ENCODE measurements at places on chromosomes 16 and 17. TPM values are rescaled to one million over a fixed set of nuclear protein-coding genes. Genes with fewer than 3 reads are reported as not detected.
A peak's percentile ranks its signal among the peaks of the same experiment; 100 is the strongest.

CCL7 gene
- 0.33 TPM for total RNA-seq

MYH1 gene
- not detected for total RNA-seq

OR1F1 gene
- total RNA-seq, result not detected

VASN gene
- 57.0 TPM for total RNA-seq

SLC16A6 gene
- 1.5 TPM for total RNA-seq

TBX2 gene
- total RNA-seq, result 98.1 TPM

GRCh38 chr16:17784073-17784472 lies 313.3 kb upstream of the XYLT1 start:
- no peaks in the 10 kb centered on the region for H3K27me3 ChIP-seq
- H3K27ac ChIP-seq, result no peak overlapping the region
- no peaks in the 10 kb centered on the region for H3K36me3 ChIP-seq
- H3K4me3 ChIP-seq, result no peak overlapping the region

DNA sequence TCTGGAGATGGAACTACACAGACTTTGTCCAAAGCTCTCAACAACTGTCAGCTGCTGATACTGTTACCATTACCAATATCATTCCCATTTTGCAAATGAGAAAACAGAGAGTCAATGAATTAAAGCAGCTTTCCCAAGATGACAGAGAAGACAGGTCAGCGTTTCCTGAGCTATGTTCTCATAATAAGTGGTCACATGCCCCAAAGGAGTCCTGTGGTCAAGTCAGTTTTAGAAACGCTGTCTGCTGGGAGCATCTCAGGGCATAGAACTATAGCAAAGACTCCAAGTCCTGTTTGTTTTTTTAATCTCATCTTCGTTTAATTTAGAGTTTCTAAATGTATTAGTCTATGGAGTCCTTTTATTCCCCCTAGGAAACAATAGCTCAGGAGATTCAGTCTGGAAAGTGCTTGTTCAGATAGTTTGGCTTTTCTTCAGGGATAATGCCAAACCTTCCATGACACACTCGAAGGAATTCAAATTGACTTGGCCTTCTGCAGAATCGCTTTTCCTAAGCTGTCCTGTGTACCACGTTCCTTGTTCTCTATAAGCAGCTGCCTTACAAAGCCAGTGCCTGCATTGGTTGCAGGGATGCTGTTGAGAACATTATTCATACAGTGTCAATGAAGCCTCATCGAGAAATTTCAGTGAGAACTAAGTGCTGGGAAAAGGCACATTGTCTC lies 12.1 kb downstream of the CCDC42 start:
- no peak for DNase-seq
- H3K36me3 ChIP-seq, result no peaks in the 10 kb centered on the region
- H3K4me1 ChIP-seq, result no peaks in the 10 kb centered on the region
- H3K27ac ChIP-seq, result no peak overlapping the region
- H3K4me3 ChIP-seq, result no peak overlapping the region

DNA sequence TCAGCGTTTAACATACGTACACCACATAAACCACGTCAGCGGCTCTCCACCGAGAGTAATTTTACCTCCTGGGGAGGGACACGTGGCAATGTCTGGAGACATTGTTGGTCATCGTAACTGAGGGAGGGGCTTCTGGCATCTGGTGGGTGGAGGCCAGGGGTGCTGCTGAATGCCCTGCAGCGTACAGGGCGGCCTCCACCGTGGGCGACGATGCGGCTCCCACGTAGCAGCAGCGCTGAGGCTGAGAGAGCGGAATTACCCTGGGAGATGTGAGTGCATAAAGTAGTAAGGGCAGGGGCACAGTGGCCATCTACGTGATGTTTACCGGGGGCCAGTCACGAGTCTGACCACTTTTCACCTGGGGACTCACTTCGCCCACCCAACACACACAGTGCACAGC lies 212.4 kb downstream of the RBFOX3 start:
- H3K36me3 ChIP-seq, result no peaks in the 10 kb centered on the region
- no peaks in the 10 kb centered on the region for H3K4me1 ChIP-seq
- peaks cover 10% of the 10 kb centered on the region for H3K27me3 ChIP-seq

DNA sequence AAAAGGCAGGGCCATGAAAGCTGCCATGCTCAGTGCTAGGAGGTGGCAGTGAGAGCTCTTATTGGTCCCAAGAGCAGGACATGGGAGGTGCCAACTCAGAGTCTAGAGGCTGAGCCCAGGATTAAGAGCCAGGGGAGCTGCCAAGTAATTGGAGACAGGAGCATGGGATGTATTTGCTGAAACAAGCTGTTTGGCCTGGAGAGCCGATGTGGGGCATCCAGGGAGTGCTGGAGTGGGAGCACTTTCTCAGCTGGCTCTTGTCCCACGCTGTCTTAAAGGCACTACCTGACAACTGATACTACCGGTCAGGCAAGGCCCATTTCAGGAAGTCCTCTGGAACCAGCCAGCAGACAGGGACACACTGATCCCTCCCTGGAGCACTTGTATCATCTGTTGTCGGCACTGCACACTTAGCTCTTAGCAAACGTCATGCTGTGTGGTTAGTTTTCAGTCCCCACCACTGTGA lies 19.3 kb downstream of the ANKFN1 start:
- no peak for DNase-seq
- no peaks in the 10 kb centered on the region for H3K36me3 ChIP-seq
- no peak overlapping the region for H3K27ac ChIP-seq
- no peak overlapping the region for H3K4me3 ChIP-seq

DNA sequence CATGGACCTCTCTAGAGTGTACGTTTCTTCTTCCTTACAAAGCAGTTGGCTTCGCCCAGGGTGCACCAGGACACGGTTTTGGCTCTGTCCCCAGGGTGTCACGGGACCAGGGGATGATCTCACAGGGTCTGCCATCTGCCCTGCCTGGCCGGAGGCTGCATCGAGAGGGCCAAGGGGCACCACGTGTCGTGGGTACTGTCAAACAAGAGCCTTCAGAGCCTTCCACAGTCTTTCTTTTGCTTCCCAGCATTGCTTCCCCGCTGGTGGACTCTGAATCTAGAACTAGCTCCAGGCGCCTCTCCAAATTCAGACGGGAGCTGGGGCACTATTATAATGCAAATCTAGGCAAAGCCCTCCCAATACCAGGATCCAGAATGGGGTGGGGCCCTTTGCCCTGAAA lies 47.9 kb downstream of the MAPT start:
- H3K4me1 ChIP-seq, result no peaks in the 10 kb centered on the region
- H3K36me3 ChIP-seq, result no peaks in the 10 kb centered on the region
- DNase-seq, result no peak
- no peak overlapping the region for H3K4me3 ChIP-seq

- peaks cover 38% of the 10 kb centered on the region for H3K27me3 ChIP-seq
- no peaks in the 10 kb centered on the region for H3K36me3 ChIP-seq
- peaks cover 2% of the 10 kb centered on the region for H3K4me1 ChIP-seq
Measured at GRCh38 chr17:39667945-39668924, at the start of gene PNMT. TSS of gene PNMT (plus strand) at chr17:39668453. CDS start at chr17:39668476, 23 bp downstream.

- peak overlapping the region; percentile 96 for H3K27ac ChIP-seq
- peak; percentile 100 for DNase-seq
- H3K36me3 ChIP-seq, result peaks cover 3% of the 10 kb centered on the region
- peaks cover 47% of the 10 kb centered on the region for H3K4me1 ChIP-seq
- H3K27me3 ChIP-seq, result no peaks in the 10 kb centered on the region
Measured at GRCh38 chr17:2172077-2172851, 117.4 kb downstream of the HIC1 start.

DNA sequence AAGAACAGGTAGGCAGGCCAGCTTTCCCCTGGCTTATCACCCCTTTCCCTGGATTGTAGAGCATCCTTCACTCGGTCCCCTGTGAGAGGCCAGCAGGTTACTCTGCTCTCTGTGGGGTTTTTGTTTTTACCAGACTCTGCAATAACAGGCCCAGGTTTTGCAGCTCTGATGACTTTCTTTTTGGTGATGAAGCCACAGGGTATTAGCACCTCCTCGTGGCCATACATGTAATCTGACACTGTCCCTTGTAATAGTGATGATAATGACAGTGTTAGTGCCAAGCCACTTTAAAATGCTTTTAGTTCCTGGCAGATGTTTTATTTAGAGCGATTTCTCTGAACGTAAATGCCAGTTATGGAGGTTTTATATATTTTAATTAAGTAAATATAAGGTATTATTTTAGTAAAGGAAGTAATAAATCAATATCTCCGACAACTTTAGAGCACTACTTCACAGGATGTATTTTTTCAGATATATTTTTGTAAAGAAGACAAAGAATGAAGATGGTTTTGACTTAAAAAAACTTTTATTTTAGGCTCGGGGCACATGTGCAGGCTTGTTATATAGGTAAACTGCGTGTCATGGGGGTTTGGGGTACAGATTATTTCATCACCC lies 38.0 kb upstream of the CPHXL start:
- H3K4me3 ChIP-seq, result no peak overlapping the region
- no peaks in the 10 kb centered on the region for H3K4me1 ChIP-seq
- H3K27me3 ChIP-seq, result no peaks in the 10 kb centered on the region
- no peaks in the 10 kb centered on the region for H3K36me3 ChIP-seq
- peak; percentile 60 for DNase-seq

DNA sequence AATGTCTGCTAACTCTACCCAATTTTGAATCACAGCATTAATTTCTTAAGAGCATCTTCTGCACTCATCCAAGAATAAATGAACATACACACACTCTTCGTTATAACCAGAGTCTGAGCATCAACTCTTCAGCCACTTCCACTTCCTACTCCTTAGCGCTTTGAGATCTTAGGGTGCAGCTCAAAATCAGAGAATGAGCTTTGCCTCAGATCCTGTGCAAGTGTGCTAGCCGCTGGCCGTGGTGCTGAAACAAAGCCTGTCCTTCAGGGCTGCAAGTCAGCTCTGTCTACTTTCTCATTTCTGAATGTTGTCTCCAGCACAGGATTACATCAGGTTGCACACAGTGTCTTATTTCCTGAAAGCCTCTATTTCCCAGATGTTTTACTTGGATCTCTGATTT lies 165.4 kb downstream of the AIPL1 start:
- peak; percentile 14 for DNase-seq
- H3K36me3 ChIP-seq, result no peaks in the 10 kb centered on the region
- no peak overlapping the region for H3K4me3 ChIP-seq
- H3K4me1 ChIP-seq, result no peaks in the 10 kb centered on the region

GRCh38 chr17:79022507-79022991 lies 1.4 kb upstream of the C1QTNF1 start:
- no peak overlapping the region for H3K4me3 ChIP-seq
- no peak for DNase-seq
- peaks cover 4% of the 10 kb centered on the region for H3K27me3 ChIP-seq
- H3K4me1 ChIP-seq, result peaks cover 22% of the 10 kb centered on the region
- no peak overlapping the region for H3K27ac ChIP-seq

DNA sequence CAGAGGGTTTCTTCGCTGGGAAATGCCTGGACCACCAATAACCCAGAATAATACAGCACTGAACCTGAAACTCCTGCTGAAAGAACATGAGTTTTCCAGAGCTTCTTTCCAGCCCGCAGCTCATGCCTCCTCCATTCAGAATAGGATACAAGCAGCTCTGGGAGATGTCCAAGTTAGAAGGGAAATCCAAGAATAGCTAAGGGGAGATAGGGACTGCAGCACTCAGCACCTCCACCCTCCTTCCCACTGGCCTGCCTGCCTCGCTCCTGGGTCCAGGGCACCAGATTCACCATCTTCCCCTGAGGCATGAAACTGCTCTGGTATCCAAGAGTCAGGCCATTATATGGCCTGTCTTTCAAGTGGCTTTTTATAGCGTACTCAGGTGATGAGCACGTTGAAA lies 4.1 kb downstream of the KRT31 start:
- no peak for DNase-seq
- H3K4me1 ChIP-seq, result no peaks in the 10 kb centered on the region
- no peaks in the 10 kb centered on the region for H3K36me3 ChIP-seq
- peaks cover 2% of the 10 kb centered on the region for H3K27me3 ChIP-seq
- no peak overlapping the region for H3K4me3 ChIP-seq
- H3K27ac ChIP-seq, result no peak overlapping the region

- H3K36me3 ChIP-seq, result no peaks in the 10 kb centered on the region
- H3K4me1 ChIP-seq, result no peaks in the 10 kb centered on the region
- no peak overlapping the region for H3K4me3 ChIP-seq
- DNase-seq, result no peak
- no peak overlapping the region for H3K27ac ChIP-seq
Measured at GRCh38 chr17:75295201-75296158, 6.2 kb upstream of the SLC25A19 start.

DNA sequence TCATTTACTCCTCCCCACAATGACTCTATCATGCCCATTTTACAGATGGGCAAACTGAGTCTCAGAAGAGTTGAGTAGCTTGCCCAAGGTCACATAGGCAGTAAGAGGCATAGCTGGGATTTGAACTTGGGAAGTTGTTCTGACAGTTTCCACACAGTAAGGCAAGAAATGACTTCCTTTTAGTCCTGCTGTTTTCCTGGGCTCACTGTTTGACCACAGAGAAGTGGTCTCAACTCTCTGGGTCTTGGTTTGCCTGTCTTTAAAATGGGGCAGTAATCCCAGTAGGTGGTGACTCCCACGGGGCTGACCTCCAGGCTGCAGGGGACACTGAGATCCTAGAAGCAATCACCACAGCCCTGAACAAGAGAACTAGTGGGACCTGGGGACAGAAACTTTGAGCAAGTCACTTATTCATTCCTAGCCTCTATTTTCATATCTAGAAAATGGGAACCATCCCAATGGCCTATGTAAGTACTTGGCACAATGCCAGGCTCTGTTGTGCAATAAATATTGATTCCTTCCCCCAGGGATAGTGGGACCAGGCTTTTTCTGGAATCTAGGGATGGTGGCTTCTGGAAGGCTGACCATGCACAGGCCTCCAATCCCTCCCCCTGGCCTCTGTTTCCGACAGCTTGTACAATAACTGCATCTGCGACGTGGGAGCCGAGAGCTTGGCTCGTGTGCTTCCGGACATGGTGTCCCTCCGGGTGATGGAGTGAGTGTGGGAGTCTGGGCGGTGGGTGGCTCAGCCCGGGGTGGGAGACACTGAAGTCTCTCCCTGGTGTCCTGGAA lies 20.5 kb downstream of the DEXI start:
- H3K27ac ChIP-seq, result no peak overlapping the region
- peaks cover 5% of the 10 kb centered on the region for H3K4me1 ChIP-seq
- no peaks in the 10 kb centered on the region for H3K27me3 ChIP-seq
- H3K36me3 ChIP-seq, result peaks cover under 1% of the 10 kb centered on the region
- H3K4me3 ChIP-seq, result no peak overlapping the region

DNA sequence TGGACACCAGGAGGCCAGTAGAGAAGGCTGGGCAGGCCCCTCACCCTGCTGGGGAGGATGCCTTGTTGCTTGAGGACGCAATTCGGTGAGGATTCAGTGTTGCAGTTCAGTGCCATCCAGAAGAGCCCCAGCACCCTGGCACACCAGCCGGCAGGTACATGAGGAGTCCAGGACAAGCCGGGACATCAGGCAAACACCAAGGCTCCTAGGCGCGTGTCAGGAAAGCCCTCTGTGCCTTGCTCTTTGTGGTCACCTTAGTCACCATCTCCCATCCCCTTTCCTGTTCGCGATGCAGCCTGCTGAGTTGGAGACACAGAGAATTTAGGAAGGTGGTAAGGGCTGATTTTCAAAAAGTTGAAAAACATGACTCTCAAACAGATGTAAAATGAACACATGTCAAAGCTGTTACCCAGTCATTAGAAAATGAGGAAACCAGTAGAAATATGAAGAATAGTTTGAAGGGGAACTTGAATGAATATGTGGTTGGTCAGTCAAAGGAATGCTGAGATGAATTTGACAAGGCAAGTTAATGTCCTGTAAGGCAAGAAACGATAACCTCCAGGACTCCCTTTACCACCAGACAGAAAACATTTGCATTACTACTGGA lies 2.3 kb upstream of the NCBP3 start:
- no peak for DNase-seq
- no peaks in the 10 kb centered on the region for H3K4me1 ChIP-seq

- no peak for DNase-seq
- H3K4me3 ChIP-seq, result no peak overlapping the region
- H3K4me1 ChIP-seq, result no peaks in the 10 kb centered on the region
- no peak overlapping the region for H3K27ac ChIP-seq
Measured at GRCh38 chr16:49128740-49129139, 152.9 kb downstream of the CBLN1 start.

All from fibroblast of lung (primary cell).